A172 (cell line): ENCODE measurements at places on chromosomes 5 and 9. TPM values are rescaled to one million over a fixed set of nuclear protein-coding genes. Genes with fewer than 3 reads are reported as not detected.

Gene ZDHHC11
- total RNA-seq = 1.0 and 4.3 TPM in 2 replicates

Gene FAM153A
- not detected in 2 replicates for total RNA-seq

Gene PCDHA5
- 0.10 and 0.12 TPM in 2 replicates for total RNA-seq

Gene KCNV2
- total RNA-seq = not detected in 2 replicates

Gene HTR4
- not detected in 2 replicates for total RNA-seq

Gene PCDHGB4
- 0.07 TPM in 2 replicates for total RNA-seq

Gene PCSK5
- 0.48 and 0.55 TPM in 2 replicates for total RNA-seq

Gene MRPL22
- 37.9 and 58.5 TPM in 2 replicates for total RNA-seq

Gene ADAMTS12
- 13.4 and 14.4 TPM in 2 replicates for total RNA-seq

Gene LHFPL2
- total RNA-seq = 42.3 and 48.8 TPM in 2 replicates

Gene CCDC192
- total RNA-seq = not detected in 2 replicates

Gene SLC1A1
- 1.7 TPM in 2 replicates for total RNA-seq

Gene MLLT3
- 13.0 and 13.6 TPM in 2 replicates for total RNA-seq

Gene PELO
- total RNA-seq = 20.8 and 21.7 TPM in 2 replicates

Gene C5orf46
- not detected in 2 replicates for total RNA-seq

Gene PAX5
- total RNA-seq = 0.03 TPM in 1 of 2 replicates, not detected in the other

Gene LCN15
- not detected in 2 replicates for total RNA-seq

Gene SPATA31C1
- total RNA-seq = not detected in 2 replicates

Gene GPR151
- not detected in 2 replicates for total RNA-seq

Gene PRELID2
- total RNA-seq = 26.3 and 28.1 TPM in 2 replicates

Gene FBXW5
- total RNA-seq = 379 and 400 TPM in 2 replicates

Gene MARVELD2
- not detected in 2 replicates for total RNA-seq

Gene PCDHGC5
- total RNA-seq = 1.1 and 3.7 TPM in 2 replicates

Gene PROP1
- total RNA-seq = not detected in 2 replicates

Gene CDH9
- total RNA-seq = 0.22 TPM in 1 of 2 replicates, not detected in the other

Gene ZNF883
- not detected in 2 replicates for total RNA-seq

Gene OR1J2
- not detected in 2 replicates for total RNA-seq

Gene CAMK4
- 8.1 and 12.9 TPM in 2 replicates for total RNA-seq

Gene FBXO4
- total RNA-seq = 12.3 and 26.5 TPM in 2 replicates

Gene ELAVL2
- total RNA-seq = 7.7 and 27.5 TPM in 2 replicates

Gene PPP3R2
- total RNA-seq = not detected in 2 replicates

Gene GRXCR2
- total RNA-seq = not detected in 2 replicates

Gene LHX3
- not detected in 2 replicates for total RNA-seq

Gene HNRNPAB
- total RNA-seq = 98.5 and 106 TPM in 2 replicates

Gene GEMIN5
- 29.2 and 37.2 TPM in 2 replicates for total RNA-seq

Gene F12
- 5.6 and 11.3 TPM in 2 replicates for total RNA-seq

Gene OR1Q1
- total RNA-seq = not detected in 2 replicates

Gene EGFLAM
- 0.07 TPM in 1 of 2 replicates, not detected in the other for total RNA-seq

Gene FRMD3
- total RNA-seq = 0.96 and 6.2 TPM in 2 replicates

Gene ELOVL7
- total RNA-seq = 7.2 and 8.2 TPM in 2 replicates

Gene PCDH1
- total RNA-seq = 7.2 and 7.4 TPM in 2 replicates

Gene IFNK
- not detected in 2 replicates for total RNA-seq
